Endothelial cell (in vitro differentiated cells): ENCODE measurements at places on chromosomes 12 and 14. TPM values are rescaled to one million over a fixed set of nuclear protein-coding genes. Genes with fewer than 3 reads are reported as not detected.

Gene IFNG-AS1
- total RNA-seq, result not detected

Gene ZNF664
- 119 TPM for total RNA-seq

Gene CLEC4C
- not detected for total RNA-seq

Gene LRP1-AS
- total RNA-seq, result 0.46 TPM

Gene MIP
- total RNA-seq, result 0.10 TPM

Gene RD3L
- not detected for total RNA-seq

Gene ABCD2
- not detected for total RNA-seq

GRCh38 chr12:115710104-115710564, 567.4 kb downstream of the MED13L start:
- DNase-seq, result no peak

- DNase-seq, result no peak
These were observed 1.2 kb downstream of the TARBP2 start for GRCh38 chr12:53502331-53502730.

- no peak for DNase-seq
These were observed 2.6 kb downstream of the P2RX7 start for GRCh38 chr12:121135320-121135719.

DNA sequence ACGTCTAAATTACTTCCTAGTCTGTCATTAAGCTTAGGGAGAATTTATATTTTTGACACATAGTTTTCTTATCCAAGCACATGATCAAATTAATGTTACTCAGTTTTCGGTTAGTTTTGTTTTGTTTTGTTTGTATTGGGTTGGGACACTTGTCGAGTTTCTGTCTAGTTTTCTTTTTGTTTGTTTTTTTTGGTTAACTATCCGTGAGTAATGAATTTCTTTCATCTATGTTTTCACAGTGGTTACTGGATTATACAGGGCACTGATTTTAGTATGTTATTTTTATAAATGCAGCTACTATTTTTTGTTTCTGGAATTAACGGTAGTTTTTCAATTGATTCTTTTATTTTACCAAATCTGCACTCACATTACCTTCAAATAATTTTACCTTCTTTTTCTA, 2.7 kb downstream of the KLRF1 start:
- DNase-seq, result no peak

- DNase-seq, result no peak
These were observed 18.1 kb downstream of the NUAK1 start for GRCh38 chr12:106120519-106121105.

- no peak for DNase-seq
These were observed 53.7 kb downstream of the KCTD10 start for GRCh38 chr12:109423392-109423791.

DNA sequence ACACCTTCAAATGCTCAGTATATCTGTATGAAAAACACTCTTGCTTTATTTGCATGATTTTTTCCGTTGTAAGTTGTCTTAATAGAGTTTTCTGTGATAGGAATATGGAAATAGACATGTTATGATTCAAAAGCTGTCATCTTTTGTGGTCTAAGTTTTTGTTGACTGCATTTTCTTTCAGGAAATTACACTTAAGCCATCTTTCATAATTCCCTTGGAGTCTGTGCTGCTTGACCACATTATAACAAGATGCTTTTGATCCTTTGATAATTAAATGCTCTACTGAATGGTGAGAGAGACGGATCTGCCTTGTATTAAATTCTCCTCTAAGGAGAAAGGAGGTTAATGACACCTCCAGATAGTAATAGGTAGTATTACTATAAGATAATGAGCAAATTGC, 272.8 kb upstream of the DAAM1 start:
- no peak for DNase-seq

DNA sequence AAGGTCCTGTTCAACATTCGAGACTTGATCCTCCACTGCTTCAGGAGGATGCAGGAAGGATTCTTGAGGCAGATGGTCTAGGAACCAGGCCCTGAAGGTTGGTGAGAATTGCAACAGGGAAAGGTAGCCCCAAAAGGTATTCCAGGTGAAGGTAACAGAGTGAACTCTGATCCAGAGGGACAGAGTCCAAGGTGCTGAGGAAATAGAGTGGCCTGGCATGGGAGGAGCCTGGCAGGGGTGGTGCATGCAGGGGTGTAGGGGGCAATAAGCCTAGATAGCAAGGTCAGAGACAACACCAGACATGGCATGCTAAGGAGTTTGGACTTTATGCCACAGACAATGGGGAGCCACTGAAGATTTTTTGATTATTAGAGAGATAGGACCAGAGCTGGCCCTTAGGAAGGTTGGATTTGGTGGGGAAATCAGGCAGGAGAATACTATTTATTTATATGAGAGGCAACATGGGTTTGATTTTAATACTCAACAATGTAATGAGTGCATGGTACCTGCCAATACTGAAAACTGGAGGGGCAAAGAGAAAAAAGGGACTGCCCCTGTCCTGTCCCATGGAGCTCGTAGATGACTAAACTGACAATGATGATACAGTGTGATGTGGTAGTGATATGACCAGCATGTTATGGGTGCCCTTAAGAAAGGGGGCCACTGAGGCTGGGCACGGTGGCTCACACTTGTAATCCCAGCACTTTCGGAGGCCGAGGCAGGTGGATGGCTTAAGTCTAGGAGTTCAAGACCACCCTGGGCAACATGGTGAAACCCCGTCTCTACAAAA, 50.5 kb upstream of the TMED10 start:
- DNase-seq, result no peak

GRCh38 chr14:94370524-94370910, 17.9 kb downstream of the SERPINA1 start:
- DNase-seq, result no peak

DNA sequence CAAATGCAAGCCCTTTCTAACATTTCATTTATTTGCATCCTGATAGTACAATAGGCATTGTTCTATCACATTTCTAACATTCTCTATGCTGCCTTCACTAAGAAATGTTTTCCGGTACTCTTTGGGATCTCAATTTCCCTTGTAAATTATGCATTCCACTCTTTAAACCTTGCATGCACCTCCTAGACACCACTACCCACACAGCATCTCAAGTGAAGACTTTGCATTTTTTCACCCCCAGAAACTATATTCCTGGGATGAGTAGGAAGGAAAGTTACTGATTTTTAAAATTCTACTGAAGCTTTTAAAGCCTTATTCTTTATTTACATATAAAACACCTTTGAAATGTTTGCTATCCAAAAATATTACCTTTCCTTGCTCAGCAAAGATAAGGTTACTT, 27.1 kb downstream of the GYS2 start:
- DNase-seq, result no peak

- no peak for DNase-seq
These were observed at the start of gene KRT79 for GRCh38 chr12:52833922-52834726. Gene KRT79 (minus strand): TSS chr12:52834311. CDS start chr12:52834260, 51 bp downstream.

DNA sequence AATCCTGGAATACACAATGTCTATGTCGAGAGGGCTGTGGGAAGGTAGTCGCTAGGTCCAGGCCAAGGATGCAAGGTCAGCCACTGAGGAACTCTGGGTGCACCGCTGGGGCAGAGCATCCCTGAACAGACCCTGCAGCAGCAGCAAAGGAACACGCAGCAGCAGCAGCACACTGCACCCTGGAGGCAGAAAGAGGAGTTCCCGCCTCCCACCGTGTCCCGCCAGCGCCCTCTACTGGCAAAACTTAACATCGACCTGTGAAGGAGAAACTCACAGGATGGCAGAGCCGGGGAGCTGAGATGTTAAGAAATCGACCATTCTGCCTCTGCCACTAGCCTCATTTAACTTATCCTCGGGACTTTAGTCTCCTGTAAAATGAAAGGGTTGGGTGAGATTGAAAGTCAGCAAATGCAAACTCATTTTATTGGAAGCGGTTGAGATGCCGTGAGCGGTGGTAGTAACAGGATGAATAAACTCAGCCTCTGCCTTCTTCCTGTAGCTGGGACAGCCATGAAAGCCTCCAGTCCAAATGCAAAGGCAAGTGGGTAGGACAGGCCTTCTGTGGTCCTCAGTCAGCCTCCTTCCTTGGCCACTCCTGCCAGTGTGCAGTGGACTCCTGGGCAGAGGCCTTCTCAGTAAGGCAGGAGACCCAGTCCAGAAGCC, 45.6 kb downstream of the STAB2 start:
- peak; percentile 94 for DNase-seq

- no peak for DNase-seq
These were observed 57.0 kb downstream of the NCOR2 start for GRCh38 chr12:124510301-124510970.

GRCh38 chr12:96117460-96117859, 76.7 kb upstream of the ELK3 start:
- no peak for DNase-seq

GRCh38 chr12:5873281-5873919, 71.7 kb downstream of the ANO2 start:
- no peak for DNase-seq

DNA sequence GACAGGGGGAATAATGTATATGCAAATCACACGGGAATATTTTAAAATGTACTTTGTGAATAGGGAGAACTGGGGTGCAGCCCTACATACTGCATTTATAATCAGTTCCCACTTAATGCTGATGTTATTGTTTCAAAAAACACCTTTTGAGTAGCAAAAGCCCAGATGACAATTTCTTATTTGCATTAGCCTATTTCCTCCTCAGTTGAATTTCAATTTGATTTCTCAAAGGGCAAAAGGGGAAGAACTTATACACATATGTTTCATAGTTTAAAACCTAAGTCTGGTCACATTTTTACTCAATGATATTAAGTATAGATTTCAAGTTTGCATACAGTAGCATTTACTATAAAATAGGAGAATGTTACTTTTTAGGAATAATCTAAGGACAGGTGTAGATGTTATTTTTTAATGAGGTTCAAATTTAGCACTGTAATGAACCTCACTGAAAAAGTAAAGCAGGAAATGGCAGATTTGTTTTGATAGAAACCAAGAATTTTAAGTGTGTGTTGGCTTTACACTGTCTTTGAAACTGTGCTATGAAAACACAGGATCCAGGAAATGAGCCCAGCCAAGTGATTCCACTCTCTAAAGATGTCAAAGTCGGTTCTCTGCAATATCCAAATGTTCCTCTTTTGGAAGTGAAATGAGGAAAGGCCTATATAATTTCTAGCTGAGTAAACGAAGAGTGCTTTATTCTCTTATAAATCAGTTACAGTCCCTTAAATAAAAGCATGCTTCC, 367.4 kb downstream of the BTG1 start:
- DNase-seq, result no peak

DNA sequence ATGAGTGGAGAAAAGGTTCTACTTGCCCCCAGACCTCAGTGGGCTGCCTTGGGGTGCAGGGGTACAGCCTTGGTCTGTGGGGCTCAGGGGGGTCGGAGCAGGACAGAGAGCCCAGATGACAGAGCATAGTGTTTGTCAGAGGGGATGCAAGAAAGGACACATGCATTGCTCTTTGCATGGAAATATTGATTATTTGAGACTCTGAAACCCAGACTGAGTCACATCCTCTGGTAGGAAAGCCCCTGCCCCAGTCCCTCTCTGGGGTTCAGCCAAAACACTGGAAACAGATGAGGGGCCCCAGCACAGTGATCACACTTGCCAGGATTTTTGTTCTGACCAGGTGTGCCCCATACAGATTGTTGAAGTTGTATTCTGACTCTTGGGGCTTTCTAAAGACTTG, 1094.4 kb downstream of the BCL11B start:
- DNase-seq, result no peak

- DNase-seq, result no peak
These were observed 12.0 kb downstream of the ADGRD1 start for GRCh38 chr12:130965668-130966067.

- no peak for DNase-seq
These were observed 50.8 kb downstream of the PPP2R5E start for GRCh38 chr14:63492391-63492790.

DNA sequence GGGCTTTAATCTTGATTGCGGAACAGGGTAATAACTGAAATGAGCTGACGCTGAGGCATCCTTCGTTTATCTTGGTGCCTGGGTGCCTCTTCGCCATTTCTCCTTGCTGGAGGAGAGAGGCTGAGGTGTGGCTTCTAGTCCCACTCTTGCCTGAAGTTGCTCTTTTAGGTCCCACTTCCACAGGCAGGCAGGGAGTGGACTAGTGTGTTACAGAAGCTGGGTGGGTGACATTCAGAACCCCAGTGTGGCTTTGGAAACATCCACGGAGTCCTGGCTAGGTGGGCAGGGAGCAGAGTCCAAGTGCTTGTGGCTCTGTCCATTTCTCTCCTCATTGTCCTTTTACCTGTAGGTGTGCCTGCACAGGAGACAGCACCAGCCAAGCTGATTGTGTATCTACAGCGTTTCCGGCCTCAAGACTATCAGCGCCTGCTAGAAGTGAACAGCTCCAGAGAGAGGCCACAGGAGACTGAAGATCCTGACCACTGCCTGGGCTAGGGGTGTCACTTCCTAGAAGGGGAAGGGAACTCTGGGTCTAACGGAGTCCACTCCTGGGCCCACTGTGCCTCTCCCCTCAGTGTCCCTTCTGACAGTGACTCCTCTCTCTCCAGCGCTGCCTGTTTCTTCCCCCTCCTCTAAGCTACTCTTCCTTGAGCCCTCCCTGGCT, 2.4 kb downstream of the THTPA start:
- no peak for DNase-seq

DNA sequence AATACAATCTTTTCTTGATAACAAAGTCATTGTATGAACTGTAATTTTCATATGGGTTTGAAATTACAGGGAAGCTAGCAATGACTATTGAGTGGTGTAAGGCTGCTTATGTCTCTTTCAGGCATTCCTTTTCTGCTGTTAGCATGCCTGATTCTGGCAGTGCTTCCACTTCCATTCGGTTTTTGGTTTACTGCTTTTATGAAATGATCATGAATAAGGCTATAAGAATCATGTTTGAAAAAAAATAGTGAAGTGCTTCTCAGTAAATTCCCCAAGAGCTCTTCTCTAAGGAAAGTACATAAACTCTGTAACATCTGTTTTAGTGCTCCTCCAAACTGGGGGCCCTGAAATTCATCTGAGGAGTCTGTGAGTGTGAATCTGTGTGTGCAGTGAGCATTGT, 434.0 kb upstream of the RGS6 start:
- no peak for DNase-seq

DNA sequence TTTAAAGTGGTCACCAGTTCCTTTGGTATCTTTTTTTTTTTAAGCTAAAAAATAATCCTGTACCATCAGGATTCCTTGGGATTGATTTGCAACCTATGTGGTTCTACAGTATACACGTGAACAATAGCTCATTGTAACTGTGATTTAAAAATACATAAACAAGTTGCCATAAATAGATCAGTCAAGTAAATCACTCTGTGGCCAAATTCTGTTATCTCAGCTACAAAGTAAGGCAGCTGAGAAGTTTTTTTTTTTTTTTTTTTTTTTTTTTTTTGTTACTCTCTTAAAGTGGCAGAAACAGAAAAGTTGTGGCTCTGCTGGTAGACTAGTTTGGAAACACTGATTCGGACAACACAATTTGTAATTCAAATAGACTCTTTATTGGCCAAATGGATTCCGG, 104.5 kb downstream of the PRICKLE1 start:
- no peak for DNase-seq
